ENCODE measurements at places on chromosomes 4 and X. TPM values are rescaled to one million over a fixed set of nuclear protein-coding genes. Genes with fewer than 3 reads are reported as not detected.

DNA sequence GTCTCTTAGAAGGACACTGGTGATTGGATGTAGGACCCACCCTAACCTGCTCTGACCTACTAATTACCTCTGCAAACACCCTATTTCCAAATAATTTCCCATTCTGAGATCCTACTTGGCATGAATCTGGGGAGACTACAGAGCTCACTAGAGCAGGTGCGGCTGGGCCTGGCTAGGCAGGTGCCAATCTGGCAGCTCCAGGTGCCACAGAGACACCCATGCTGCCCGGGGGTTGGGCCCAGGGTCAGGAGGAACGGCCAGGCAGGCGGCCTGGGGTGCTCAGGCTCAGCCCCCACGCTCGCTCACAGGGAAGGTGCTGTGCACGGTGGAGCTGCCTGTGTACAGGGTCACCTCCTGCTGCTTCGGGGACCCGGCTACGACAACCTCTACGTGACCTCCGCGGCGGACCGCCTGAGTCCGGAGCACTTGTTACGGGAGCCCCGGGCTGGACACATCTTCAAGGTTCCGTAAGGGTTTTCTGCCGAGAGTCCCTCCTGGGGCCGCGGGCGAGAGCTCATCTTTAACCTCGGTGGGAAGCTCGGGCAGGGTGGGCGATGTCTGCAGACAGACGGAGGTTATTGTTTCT is 26.5 kb upstream of the PLCXD1 start:
- DNase-seq, result no peak

The PACRGL gene
- 28.8 TPM for total RNA-seq

DNA sequence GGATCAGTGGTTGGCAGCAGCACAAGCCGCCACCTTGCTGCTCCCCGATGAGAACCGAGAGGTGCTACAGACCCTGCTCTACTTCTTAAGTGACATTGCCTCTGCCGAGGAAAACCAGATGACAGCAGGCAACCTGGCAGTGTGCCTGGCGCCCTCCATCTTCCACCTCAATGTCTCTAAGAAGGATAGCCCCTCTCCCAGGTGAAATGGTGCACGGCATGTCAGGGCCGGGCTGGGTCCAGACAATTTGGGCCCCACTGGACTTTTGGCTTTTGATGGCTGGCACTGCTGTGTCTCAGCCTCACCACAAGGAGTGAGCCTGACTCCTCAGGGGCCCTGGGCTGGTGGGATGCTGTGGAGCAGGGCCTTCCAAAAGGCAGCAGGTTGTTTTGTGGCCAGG is 74.1 kb downstream of the STARD8 start:
- no peak for DNase-seq

DNA sequence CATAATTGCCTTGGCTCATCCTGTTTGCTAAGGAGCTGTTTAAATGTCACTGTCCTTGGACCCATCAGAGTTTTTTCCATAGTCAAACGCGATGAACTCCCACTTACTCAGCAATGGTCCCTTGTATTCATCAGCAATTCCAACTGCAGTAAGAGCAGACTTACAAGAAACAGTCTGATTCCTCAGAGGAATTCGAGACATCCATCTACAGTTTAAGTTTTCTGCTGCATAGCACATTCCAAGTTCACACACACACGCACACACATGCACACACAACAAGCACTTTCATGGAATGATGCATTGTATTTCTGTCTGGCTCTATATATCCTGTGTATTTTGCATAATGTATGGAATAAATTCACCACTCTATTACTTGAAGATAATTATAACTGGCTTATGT is 32.7 kb upstream of the TMEM150C start:
- no peak for DNase-seq

DNA sequence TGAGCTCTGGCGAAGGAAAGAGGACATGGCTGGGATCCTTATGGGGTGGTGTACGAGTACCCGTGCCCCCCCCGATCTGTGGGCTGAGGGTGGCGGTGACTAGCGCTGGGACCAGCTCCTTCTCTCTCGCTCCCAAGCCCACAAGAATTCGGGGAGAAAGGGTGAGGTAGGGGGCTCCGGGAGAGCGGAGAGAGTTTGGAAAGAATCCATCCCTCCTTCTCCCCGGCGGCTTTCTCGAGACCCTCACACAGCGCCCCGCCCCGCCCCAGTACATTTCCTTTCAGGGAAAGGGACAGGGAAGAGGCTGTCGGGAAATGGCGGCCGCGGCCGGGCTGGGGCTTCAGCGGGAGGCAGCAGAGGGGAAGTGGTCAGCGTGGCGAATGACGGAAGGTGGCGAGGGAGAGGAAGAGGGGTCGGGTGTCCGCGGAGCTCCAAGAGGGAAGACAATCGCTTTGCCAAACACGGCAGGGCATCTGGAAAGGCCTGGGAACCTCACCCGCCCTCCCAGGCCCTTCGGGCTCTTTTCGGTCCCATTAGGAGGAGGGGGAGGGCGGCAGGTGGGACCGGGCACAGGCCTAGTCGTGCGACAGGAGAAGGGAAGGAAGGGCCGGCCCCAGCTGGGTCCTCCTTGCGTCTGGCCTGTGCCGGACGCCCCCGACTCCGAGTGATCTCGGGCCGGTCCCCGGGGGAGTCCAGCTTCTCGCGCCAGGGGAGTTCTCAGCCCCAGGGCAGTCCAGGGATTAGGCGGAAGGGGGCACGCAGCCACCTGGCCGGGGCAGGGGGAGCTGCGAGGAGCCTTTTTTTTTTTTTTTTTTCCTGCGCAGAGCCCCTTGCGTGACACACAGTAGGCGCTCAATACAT is 10.2 kb downstream of the HNRNPH2 start:
- peak; percentile 82 for DNase-seq

DNA sequence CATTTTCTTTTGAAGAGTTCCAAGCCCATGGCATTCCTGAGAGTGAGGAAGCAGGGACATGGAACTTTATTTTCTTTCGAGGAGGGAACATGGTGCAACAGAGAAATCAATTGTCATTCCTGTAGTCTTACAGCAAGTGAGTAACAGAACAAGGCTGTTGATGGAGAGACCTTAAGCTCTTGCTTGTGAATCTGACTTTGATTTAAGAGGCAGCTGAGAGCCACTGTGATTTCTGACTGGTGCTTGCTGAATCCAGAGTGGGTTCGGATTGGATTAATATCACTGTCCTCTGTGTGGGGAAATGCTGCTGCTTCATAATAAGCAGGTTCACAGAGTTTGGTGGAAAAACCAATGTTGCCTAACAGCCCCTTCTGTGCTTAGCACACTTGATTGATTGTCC is 4.7 kb upstream of the ATP1B4 start:
- no peak for DNase-seq

The PPARGC1A gene
- 21.6 TPM for total RNA-seq
